ENCODE measurements at places on chromosomes 13 and 19.

DNA sequence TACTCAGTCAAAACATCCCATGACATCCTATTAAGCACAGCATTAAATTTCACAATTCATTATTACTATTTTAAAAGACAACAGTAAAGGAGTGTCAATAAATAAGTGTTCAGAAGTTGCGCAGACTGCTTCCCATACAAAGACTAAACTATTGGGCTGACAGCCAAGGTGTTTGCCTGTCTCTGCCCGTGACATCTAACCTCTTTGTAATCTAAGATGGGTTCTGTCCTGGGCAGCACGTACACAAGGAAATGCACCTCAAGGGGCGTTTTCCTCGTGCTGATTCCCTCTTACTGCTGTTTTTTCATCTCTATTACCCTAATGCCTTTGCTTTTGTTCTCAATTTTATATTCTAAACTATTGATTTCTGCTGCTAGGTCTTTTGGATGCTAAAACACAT lies 216.3 kb downstream of the NHLRC3 start:
- DNase-seq = peak; percentile 51

- no peak for DNase-seq
Measured at GRCh38 chr13:81116461-81117282, 775.7 kb upstream of the SPRY2 start.

- no peak for DNase-seq
Measured at GRCh38 chr13:107185889-107186288, 618.0 kb upstream of the ARGLU1 start.

DNA sequence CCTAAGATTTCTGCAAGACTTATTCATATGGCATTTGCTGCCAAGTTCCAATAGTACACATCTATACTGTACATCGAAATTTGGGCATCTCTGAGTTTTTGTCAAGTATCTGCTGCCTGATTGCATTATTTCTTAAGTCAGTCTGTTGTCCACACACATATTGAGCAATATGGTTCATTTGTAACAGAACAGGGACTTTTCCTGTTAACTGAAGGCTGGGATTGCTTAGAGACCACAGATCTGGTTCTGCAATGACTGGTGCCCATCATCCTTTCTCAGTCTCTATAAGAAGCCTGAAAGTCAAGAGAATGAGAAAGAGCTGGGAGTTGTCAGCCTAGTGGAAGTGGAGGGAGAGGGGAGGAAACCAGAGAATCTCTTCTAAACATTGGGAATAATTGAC lies 22.5 kb upstream of the MYCBP2 start:
- DNase-seq = no peak

DNA sequence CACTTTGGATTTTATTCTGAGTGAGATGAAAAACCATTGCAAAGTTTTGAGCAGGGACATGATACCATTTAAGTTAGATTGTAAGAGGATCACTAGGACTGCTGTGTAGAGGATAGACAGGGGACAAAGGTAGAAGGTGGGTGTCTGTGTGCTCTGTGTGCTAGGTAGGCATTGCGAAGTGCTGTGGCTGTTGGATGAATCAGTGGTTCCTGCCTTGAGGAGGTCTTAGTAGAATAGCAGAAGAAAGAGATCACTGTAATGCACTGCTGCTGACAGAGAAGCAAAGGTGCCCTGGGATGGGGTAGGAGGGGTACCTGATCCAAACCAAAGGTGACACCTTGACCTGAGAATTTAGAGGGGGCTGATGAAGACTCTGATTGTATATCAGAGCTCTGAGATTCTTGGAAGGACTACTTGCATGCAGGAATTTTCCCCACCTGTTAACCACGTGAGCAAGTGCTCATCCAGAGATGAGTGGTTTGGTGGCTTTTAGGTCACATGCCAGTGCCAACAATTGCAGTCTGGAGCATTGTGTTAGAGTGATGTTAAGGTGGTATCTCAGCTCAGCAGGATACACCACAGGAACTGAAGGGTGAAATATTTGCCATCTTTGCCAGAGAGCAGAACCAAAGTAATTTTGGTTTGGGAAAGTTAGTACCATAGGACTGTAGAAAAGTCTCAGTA lies 10.8 kb downstream of the WASF3 start:
- DNase-seq = no peak

DNA sequence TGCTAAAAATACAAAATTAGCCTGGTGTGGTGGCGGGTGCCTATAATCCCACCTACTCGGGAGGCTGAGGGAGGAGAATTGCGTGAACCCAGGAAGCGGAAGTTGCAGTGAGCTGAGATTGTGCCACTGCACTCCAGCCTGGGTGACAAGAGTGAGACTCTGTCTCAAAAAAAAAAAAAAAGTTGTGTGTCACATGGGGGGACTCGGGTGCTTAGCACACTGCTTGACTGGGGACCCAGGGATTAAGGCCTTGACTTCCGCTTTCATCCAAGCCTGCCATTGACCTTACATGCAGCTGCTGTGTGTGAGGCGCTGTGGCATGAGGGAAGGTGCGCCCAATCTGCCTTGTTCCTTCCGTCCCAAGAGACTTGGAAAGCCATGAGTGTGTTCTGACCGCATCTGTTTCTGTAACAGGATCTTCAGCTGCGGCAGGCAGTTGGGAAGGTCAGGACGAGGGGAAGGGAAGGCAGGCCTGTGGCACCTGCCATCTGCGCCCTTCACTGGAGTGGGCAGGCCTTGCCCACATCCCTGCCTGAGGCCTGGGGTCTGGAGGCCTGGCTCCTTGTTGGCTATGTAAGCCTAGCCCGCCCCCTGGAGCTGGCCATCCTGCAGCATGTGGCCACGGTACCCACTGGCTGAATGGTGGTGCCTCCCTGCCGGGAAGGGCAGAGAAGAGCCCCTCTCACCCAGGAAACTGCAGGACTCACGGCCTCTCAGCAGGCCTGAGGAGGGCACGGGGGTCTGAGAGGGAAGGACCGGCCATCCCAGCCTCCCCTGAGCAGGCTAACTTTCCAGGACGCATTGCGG lies 23.0 kb downstream of the PPP1R37 start:
- no peak for DNase-seq

DNA sequence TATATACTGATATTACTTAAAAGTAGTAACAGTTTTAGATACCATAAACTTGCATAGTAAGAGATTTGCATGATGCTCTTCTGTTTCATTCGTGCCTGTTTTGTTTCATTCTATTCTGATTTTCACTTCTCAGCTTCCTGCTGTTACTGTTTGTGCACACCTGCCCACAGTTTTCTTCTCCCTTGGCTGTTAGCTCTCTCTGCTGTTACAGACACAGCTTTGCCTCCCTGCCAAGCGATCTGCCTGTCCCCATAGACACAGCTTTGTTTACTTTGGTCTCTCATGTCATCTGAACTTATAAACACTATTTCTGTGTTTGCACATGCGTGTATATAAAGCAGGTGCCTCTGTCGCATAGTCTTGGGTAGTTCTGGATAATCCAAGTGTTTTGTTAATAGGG lies 21.4 kb upstream of the UPF3A start:
- DNase-seq = peak; percentile 69

GRCh38 chr13:77477299-77477848 lies 58.1 kb upstream of the SCEL start:
- DNase-seq = no peak

DNA sequence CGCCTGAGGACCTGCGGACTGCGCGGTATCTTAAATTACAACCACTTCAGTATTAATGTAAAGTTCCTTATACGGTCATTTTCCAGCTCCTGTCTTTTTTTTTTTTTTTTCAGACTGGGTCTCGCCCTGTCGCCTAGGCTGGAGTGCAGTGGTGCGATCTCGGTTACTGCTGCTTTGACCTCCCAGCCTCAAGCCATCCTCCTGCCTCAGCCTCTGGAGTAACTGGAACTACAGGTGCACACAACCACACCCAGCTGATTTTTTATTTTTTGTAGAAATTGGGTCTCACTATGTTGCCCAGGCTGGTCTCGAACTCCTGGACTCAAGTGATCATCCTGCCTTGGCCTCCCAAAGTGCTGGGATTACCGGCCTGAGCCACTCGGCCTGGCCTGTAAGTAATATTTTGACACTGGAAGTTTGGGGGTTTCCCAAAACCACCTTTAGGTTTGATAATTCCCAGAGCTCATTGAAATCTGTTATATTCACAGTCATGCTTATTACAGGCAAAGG lies 406 bp upstream of the EID2B start:
- DNase-seq = no peak

DNA sequence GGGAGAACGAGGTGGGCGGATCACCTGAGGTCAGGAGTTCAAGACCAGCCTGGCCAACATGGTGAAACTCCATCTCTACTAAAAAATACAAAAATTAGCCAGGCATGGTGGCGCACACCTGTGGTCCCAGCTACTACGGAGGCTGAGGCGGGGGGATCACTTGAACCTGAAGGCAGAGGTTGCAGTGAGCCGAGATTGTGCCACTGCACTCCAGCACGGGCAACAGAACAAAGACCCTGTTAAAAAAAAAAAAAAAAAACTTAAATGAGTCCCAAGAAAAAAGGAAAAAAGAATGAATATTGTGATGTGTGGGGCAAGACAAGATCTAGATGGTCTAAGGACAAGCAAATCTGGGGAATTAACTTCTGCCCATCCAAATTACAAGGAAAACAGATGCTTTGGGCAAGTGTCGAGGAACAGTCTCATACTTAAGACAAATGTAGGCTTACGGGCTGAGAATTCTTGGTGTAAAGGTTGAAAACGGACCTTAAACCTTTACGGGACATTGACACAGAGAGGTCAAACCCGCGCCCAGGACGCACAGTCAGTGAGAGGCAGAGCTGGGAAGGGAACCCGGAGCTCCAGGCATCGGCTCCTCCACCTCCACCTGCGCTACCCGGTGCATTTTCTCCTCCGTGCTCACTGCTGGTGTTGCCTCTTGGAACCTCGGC lies 656 bp upstream of the ZNF324 start:
- DNase-seq = no peak
